Renal cortex interstitium (tissue), 15 donors: ENCODE measurements at places on chromosomes 6 and 20. TPM values are rescaled to one million over a fixed set of nuclear protein-coding genes. Genes with fewer than 3 reads are reported as not detected.

The MATN4 gene
- 0.17 TPM for polyA plus RNA-seq

The C6orf47 gene
- polyA plus RNA-seq, result 18.4 TPM

The SS18L1 gene
- 19.7 TPM for polyA plus RNA-seq

The PABPC1L gene
- polyA plus RNA-seq, result 104 TPM

The MYB gene
- 5.5 TPM for polyA plus RNA-seq

The ACTL10 gene
- 0.33 TPM for polyA plus RNA-seq

The C6orf15 gene
- polyA plus RNA-seq, result not detected

The ASIP gene
- 0.88 TPM for polyA plus RNA-seq

The GPR63 gene
- polyA plus RNA-seq, result 3.4 TPM

The HLA-DPB1 gene
- 10.7 TPM for polyA plus RNA-seq

The PNISR gene
- polyA plus RNA-seq, result 329 TPM

The CYP21A2 gene
- 0.24 TPM for polyA plus RNA-seq

The IER3 gene
- polyA plus RNA-seq, result 18.3 TPM

The MAP3K4 gene
- 37.1 TPM for polyA plus RNA-seq

- DNase-seq, result no peak
Observed at GRCh38 chr6:92495242-92495641, 924.1 kb downstream of the EPHA7 start.

- DNase-seq, result no peak
Observed at GRCh38 chr6:24391756-24392405, 10.9 kb upstream of the MRS2 start.

DNA sequence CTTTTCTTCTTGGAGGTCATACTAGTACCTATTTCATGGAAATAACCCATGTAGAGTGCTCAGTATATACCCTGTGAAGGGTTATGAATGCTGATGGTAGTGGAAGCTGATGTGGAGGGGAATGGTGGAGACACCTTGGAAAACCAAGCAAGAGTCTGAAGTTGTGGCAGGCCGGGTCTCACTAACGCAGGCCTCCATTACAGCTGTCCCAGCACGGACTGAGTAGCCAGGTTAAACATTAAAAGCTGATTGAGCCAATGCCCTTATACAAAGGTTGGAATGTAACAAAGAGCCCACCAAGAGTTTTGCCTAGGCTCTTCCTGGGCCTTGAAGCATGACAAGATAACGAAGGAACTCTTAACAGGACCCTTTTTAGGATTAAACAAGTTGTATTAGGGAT, 2.1 kb upstream of the PCMTD2 start:
- no peak for DNase-seq

GRCh38 chr20:22400440-22400839, 183.9 kb downstream of the FOXA2 start:
- DNase-seq, result no peak

DNA sequence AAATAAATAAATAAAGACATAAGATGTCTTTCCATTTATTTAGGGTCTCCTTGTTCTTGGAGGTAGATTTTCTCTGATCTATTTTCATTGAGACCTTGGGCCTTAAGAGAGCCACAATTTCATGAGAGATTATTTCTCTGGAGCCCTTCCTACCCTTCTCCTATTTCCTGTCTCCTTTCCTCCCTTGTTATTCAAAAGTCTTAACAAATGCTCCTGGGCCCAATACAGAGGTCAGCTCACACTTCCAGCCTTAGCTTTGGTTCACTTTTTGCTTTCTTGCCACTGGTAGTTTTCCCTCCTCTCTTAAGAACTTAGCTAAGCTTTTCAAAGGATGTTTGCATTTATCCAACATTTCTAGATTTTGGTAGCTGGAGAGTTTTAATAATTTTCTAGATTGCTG, 44.0 kb downstream of the PTPRA start:
- no peak for DNase-seq

DNA sequence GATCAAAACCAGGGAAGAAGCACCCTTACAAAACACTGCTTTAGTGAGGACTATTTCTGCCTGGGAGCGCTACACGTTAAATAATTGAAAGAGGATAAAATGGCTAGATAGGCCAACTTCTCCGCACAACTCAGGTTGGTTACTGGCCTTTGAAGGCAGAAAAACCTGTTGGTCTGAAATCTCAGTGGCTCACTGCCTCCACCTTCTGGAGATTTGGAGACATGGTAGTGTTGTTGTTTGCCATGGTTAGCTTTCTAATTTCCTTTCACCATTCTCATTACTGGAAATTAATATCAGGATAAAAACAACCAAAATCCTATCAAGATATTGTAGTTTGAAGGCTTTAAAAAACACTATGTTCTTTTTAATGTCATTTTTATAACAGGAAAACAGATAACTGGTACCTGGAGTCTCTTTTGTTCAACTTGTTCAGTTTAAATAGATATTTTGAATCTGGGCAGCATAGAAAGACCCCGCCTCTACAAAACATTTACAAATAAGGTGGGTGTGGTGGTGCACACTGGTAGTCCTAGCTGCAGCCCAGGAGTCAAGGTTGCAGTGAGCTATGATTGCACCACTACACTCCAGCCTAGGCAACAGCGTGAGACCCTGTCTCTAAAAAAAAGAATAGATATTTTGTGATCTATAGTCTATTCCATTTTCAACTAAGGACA, 27.5 kb upstream of the BCLAF1 start:
- DNase-seq, result peak; percentile 47

- DNase-seq, result no peak
Observed at GRCh38 chr20:47309806-47310426, 46.6 kb downstream of the ZMYND8 start.

- no peak for DNase-seq
Observed at GRCh38 chr6:25431975-25432307, 152.8 kb downstream of the CARMIL1 start.

- DNase-seq, result no peak
Observed at GRCh38 chr6:89970072-89970471, 75.8 kb downstream of the GJA10 start.

DNA sequence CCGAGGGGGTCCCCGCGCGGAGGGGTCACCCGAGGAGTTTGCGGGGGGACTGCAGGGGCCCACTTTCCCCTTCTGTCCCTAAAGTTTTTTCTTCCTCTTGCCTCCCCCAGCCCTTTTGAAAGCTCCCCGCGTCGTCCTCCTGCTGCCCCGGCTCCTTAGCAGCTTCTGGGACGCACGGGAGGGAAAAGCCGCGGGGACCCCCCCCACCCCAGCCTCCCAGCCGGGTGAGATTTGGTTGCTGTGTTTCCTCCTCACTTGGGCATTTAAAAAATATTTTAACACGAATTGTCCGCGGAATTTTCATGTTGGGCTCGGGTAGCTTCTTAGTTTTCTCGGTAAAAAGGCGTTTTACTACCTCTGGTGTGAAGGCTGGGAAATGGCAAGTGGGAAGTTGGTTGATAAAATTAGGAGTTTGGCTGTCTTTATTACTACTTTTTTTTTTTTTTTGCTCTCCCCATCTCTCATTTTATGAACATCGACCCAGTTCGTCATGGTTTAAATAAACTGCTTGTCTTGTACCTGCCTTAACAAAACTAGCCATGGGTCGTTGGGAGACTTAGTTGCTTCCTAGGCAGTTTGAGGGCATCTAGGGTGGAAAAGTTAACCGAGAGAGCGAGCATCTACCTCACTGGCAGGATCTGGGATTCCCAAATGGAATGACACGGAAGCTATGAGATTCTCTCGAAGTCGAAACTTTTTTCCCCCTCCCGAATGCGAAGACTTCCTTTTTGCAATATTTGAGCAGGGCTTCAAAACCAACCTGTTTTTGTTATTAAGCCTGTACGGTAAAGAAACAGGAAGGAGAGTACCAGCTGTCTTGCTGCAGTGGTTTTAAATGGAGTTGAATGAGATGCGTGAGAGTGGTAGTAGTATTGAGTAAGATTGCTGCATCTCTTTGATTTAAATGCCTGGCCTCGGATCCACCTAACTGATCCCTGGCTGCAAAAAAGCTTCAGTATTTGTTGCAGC, 868 bp downstream of the NCOA3 start:
- DNase-seq, result no peak

DNA sequence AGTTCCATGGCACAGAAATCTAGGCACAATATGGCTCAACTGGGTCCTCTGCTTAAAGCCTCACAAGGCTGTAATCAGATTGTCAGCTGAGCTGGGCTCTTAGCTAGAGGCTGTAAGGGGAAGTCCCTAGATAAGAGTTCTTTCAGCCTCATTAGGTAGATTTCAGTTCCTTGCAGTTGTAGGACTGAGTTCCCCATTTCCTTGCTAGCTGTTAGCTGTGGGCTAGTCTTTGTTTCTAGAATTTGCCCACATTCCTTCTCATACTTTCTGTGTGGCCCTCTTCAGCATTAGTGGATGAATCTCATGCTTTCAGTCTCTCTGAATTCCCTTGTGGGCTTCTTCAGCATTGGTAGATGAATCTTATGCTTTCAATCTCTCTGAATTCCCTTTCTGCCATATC, 71.0 kb upstream of the MRAP2 start:
- DNase-seq, result no peak

GRCh38 chr6:160861824-160862223, 129.7 kb upstream of the MAP3K4 start:
- DNase-seq, result no peak

- DNase-seq, result no peak
Observed at GRCh38 chr20:3339076-3339475, 68.4 kb downstream of the DNAAF9 start.

DNA sequence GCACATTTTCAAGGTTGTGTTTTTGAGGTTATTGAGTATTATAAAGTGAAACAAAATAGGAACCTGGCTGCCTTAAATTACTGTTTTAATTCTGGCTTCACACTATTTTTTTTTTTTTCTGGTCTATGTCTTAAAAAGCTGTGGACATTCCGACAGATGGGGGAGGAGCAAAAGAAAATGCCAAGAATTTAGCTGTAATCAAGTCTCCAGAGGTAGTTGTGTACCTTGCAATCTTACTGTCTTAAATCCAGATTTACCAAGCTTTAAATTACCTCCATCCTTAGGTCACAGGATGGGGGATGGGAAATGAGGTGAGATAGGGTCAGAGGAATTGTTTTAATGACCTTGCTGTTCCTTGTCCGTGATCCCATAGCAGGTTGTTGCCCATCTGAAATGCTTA, 182.8 kb downstream of the UTRN start:
- peak; percentile 18 for DNase-seq

DNA sequence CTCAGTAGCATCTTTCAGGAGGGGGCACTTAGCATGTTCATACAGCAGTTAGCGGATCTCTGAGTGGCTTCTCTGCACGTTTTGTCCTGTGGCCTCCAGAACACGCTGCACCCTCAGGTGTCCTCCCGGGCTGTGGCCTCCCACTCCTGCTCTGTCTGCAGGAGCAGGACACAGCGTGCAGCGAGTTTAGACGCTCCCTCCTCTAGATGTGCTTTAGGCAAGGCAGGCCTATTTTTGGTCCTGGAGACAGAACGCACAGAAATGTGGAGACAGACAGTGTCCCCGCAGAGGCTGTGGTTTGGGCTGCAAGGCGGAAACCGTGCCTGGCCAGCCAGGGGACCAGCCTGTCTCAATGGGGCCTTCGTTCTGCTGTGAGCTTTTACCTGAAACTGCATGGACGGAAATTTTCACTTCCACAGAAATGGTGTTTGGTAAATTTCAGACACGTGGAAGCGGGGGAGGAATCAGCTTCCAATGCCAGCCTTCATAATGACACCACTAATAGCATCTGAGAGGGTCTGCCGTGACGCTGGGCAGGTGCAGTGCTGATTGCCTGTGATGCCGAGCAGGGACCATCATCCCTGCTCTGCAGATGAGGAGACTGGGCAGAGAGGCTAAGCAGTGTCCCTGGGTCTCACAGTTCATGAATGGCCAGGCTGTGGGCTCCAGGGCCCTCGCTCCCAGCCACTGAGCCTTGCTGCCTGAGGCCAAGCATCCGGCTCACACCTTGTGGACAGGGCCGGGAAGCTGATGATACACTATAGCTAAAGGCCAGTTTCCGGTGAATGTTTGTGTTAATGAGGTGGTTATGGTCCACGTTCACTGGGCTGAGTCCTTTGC, 120.9 kb downstream of the SYCP2 start:
- DNase-seq, result no peak

- no peak for DNase-seq
Observed at GRCh38 chr6:6881438-6882225, 226.1 kb upstream of the RREB1 start.

GRCh38 chr6:135451617-135452190, 45.8 kb downstream of the AHI1 start:
- peak; percentile 20 for DNase-seq

GRCh38 chr20:64037199-64037497, 1.2 kb downstream of the C20orf204 start:
- no peak for DNase-seq

- no peak for DNase-seq
Observed at GRCh38 chr6:52299653-52300052, 15.1 kb upstream of the MCM3 start.

DNA sequence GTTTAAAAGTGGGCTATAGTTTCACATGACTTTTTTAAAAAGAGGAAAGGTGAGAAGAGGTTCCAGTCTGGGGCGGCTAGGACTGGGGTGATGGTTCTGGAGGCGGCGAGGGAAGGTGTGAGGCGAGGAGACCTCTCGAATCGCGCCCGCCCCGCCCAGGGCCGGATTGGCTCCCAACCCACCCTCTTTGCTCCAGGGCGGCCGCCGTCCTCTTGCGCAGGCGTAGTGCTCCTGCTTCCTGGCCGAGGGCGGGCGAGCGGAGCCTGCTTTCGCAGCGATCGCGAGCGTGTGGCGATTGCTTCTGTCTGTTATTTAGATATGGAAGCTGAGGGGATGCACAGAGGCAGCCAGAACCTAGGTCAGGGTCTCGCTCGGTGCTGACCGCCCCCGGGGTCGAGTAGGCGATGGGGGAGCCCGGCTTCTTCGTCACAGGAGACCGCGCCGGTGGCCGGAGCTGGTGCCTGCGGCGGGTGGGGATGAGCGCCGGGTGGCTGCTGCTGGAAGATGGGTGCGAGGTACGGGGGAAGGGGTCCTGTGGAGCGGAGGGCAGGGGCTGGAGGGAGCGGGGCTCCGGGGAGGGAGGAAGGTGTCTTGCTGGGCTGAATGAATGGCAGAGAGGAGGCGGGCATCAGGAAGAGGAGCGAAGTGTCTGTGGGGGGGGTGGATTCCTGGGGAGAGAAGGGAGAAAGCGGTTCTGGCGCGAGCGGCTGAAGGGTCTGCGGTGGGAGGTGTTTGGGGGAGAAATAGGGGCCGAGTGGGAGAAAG, at the start of gene RNF8:
TSS of gene RNF8 (plus strand) at position 223 of the 765 bp plus-strand sequence. CDS start at position 405, 182 bp downstream.
- DNase-seq, result peak; percentile 89

- DNase-seq, result no peak
Observed at GRCh38 chr6:82348130-82348529, 15.5 kb upstream of the TPBG start.

GRCh38 chr6:62298745-62299392, 12.8 kb upstream of the KHDRBS2 start:
- DNase-seq, result no peak

GRCh38 chr6:38976801-38977500, 71.6 kb upstream of the GLP1R start:
- no peak for DNase-seq

GRCh38 chr6:16973051-16973450, 128.8 kb upstream of the STMND1 start:
- DNase-seq, result no peak

DNA sequence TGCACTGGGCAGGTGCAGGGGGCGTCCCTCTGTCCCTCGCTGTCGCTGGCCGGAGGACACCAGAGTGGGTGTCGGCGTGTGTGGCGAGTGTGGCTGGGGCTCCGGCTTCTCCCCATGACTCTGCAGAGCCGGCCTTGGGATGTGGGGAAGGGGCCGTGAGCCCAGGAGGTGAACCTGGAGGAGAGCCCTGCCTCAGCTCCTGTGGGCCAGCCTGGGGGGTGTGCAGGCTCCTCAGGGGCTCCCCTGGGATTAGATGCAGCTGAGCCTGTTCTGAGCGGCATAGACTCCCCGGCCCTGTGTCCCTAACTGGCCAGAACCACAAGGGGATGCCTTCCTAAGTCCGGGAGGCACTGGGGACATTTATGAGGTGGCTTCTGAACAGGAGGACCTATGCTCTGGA, 73.2 kb upstream of the GATA5 start:
- DNase-seq, result no peak
